ENCODE measurements at places on chromosomes 2 and 18.

DNA sequence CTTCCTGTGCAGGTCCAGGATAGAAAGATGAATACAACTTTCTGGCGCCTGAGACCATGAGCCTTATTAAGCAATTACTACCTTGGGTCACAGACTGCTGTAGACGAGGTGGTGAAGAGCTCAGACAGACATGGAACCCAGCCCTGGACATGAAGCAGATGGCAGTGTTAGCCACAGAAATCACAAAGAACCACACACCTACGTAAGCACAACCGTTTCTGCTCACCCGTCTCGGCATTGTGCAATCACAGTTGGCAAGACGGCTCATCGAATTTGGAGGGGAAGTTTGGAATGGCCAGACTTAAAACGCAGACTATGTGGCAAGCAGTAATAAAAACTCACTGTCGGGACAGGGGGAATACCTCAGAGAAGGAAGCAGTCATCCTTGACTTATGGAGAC is 24.3 kb upstream of the ASPRV1 start:
- DNase-seq: no peak

- DNase-seq: no peak
Measured at GRCh38 chr2:46718784-46719183, 196.8 kb downstream of the MCFD2 start.

DNA sequence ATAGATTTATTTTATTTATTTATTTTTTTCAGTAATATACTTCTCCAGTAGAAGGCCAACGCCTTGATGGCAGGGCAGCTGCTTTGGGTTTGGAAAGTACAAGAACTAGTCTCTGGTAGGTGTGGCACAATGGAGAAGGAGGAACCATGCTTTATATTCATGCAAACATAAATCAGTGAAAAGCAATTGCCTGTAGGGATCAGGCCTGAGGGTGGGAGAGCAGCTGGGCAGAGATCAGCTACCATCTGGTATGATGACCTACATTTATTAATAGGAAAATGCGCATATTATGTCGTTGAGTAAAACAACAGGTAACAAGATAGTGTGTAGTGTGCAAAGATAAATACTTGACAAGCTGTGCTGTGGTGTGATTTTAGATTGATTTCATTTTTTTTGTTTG is 120.4 kb upstream of the TLK1 start:
- no peak for DNase-seq

GRCh38 chr2:10440736-10441135 is 7.4 kb downstream of the ODC1 start:
- DNase-seq: no peak

GRCh38 chr2:9820020-9820973 is 23.0 kb upstream of the TAF1B start:
- peak; percentile 66 for DNase-seq

GRCh38 chr2:200376513-200377354 is 70.2 kb downstream of the SPATS2L start:
- DNase-seq: no peak

- no peak for DNase-seq
Measured at GRCh38 chr2:54042897-54043620, 72.3 kb upstream of the PSME4 start.

DNA sequence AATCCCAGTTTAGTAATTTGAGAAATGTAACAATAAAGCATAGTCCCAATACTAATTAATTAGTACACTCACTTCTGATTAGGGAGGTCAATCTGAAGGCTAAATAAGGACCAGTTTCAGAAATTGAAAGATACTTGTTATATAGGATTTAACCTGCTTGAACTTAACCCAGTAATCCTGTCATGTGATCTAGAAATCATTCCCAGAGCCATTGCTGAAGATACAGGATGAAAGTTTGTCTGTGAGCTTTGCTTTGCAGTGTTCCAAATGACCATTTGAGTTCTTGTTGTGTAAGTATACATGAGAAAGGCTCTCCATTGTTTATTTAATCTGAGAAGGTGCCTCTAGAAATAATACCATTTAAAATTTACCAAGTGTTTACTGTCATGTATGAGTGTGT is 52.2 kb downstream of the GALNT1 start:
- DNase-seq: no peak

DNA sequence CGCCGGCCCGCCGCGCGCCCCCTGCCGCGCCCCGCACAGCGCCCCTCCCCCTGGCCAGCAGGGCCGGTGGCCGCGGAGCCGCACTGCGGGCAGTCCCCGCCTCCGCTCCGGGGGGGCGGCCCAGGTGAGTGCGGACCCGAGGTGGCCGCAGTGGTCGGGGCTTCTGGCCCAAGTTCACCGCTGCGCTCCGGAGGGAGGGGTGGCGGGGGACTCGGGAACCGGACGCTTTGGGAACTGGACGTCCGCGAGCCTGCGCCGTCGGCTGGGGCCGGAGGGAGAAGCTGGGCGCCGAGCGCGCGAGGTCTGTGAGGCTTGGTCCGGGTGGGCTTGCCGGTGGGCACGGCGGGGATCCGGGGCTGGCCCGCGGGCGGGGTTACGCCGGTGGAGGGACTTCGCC is 591 bp upstream of the LDLRAD4 start:
- no peak for DNase-seq

GRCh38 chr18:12840382-12840781 is 43.7 kb downstream of the PTPN2 start:
- DNase-seq: no peak

GRCh38 chr2:220297093-220297492 is 669.7 kb downstream of the SLC4A3 start:
- no peak for DNase-seq

GRCh38 chr18:41917181-41917580 is 37.9 kb upstream of the PIK3C3 start:
- no peak for DNase-seq

DNA sequence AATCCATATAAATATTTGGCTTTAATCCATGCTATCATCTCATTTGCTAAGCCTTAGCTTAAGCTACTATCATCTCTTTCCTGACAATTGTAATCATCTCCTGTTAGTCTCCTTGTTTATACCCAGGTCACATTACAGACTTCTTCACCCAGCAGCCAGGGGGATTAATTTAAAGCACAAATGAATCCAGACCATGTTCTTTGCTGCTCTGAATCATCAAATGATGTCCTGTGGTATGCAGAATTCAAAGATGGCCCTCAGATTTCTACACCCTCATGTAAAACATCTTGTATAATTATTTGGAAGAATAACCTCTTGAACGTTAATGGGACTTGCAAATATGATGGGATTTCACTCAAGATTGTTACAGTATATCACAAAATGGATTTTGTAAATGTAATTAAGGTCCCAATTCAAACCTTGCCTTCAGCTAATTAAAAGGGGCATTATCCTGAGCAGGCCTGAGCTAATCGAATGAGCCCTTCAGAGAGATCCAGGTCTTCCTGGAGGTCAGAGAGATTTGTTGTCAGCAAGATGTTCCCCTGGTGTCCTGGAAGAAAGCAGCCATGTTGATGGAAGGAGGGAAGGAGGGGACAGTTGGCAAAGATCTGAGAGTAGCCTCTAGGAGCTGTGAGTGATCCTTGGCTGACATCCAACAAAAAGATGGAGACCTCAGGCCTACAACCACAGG is 241.1 kb upstream of the MMADHC start:
- DNase-seq: no peak

- DNase-seq: peak; percentile 82
Measured at GRCh38 chr18:46173393-46174341, 69.5 kb downstream of the HAUS1 start.

DNA sequence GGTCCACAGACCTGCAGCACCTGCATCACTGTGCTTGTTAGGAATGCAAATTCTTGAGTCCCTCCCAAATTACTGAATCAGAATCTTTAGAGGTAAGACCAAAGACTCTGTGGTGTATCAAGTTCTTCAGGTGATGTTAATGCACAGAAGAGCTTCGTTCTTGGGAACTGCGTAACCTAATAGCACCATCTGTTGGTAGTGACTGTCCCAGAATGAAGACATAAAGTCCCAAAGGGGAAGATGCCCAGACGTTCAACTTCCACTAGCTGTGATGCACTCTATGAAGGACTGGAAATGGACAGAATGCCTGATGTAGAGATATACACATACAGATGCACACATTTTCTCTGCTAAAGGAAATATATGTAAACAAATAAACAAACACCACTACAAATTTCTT is 576.0 kb downstream of the LRP1B start:
- peak; percentile 2 for DNase-seq

DNA sequence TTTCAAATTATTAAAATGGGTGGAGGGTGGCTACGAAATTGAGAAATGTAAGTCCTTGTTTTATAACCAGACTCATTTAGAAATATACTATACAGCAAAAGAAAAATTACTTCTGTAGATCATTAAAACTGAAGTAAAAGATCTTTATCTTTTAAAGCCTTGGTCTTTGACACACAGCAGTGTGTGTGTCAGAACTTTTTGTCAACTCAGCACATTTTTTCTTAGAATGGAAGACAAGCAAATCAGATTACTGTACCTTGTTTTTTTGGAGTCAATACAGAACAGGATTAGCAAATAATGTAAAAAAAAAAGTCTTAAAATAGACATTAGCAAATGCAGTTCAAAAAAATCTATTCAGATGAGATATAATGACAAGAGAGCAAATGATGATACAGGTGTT is 49.1 kb downstream of the C2orf76 start:
- no peak for DNase-seq

- no peak for DNase-seq
Measured at GRCh38 chr2:242020196-242021004, 150.9 kb downstream of the RTP5 start.
